ENCODE measurements at places on chromosomes 3 and 15.

DNA sequence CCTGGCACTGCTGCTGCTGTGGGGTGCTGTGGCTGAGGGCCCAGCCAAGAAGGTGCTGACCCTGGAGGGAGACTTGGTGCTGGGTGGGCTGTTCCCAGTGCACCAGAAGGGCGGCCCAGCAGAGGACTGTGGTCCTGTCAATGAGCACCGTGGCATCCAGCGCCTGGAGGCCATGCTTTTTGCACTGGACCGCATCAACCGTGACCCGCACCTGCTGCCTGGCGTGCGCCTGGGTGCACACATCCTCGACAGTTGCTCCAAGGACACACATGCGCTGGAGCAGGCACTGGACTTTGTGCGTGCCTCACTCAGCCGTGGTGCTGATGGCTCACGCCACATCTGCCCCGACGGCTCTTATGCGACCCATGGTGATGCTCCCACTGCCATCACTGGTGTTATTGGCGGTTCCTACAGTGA is 2.1 kb downstream of the GRM2 start:
- no peak for DNase-seq

DNA sequence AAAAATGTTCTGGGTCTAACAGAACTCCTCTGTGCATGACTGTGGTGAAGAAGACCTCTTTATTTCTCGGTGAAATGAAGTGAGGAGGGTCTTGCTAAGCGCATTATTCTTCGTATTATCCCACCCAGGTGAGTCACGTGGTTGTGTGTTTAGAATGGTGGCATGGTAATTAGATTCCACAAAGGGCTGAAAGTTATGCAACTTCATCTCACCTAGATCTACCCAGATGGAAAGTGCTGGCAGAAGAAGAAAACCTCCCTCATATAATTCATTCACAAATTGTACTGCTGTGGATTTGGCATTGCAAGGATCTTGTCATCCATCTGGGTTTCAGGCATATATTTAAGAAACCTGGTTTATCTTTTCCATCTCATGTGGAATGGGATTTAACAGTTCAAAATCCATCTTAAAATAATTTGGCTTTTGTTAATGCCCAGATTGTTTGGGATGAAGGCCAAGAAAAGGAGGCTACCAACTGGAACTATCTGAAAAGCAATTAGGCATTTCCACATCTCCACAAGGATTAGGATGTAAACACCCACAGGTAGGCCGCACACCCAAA is 175.3 kb downstream of the PLCL2 start:
- no peak for DNase-seq

DNA sequence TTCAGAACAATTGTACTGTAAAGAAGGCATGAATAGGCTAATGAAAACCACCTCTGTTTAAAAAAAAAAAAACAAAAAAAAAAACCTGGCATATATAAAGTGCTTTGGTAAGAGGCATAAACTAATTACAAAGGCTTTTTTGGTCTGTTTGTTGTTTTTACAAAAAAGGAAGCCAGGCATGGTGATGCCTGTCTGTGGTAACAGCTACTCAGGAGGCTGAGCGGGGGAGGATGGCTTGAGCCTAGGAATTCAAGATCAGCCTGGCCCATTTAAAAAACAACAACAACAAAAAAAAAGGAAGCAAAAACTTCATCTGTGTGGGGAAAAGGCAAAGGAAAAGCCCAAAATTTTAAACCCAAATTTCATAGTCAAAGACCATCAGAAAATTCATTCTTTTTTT is 47.0 kb downstream of the OSBPL10 start:
- DNase-seq = no peak

DNA sequence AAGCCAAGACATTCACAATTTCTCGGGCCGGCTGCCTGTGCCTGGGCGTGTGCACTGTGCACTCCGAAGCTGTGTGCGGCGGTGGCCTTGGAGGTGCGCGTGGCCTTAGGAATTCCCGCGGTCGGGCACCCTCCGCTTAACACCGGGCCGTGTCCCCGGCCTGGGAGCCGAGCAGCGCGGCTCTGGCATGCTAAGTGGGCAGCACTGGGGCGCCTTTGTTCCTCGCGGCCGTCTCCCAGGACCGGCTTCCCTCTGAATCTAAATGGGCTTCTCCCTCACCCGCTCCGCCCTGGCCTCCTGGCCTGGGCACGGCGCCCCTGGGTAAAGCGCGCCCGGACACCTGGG is 498 bp upstream of the ARNT2 start:
- DNase-seq = no peak

DNA sequence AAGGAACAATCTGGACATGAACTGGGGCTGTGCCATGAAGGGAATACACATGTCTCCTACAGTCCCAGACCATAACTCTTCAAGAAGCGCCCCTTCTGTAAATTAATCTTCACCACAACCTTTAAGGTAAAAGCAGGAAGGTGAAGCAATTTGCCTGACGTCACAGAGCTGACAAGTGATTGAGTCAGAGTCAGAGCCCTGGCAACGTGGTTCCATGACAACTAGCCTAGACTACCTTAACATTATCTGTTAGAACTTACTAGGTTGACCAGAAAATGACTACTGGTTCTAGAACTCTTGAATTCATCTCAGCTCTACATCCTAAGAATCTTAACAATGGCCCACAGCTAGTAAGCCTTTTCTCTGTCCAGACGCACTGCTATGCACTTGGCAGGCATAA is 124.6 kb downstream of the NTRK3 start:
- DNase-seq = no peak

DNA sequence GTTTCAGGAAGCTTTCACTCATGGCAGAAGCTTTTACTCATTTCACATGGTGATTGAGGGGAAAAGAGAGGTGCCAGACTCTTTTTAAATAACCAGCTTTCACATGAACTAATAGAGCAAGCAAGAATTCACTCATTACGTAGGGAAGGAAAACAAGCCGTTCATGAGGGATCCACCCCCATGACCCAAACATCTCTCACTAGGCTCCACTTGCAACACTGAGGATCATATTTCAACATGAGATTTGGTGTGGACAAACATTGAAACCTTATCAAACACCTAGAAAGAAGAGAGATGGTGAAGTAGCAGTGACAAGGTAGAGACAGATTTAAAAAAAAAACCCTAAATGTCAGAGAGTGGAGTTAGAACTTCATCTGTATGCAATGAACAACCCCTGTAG is 408.6 kb upstream of the PDZRN3 start:
- no peak for DNase-seq

DNA sequence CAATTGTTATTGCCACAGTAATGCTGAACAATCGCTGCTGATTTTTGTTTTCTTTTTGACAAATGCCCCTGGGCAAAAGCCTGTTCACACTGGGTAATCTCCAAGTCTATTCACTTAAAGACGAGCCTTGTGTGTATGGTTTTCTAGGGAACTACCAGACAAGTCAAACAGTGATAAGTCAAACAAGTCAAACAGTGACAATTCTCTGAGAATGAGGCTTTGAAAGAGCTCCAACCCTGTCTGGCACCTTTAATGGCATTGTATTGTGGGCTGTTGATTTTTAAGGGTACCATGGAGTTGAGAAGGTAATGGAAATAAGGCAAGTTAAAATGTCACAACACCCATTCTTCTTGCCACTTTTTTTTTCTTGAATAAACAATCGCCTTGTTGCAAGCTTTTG is 59.4 kb upstream of the TMC3 start:
- no peak for DNase-seq

GRCh38 chr3:23442598-23443383 is 239.7 kb downstream of the UBE2E2 start:
- no peak for DNase-seq

DNA sequence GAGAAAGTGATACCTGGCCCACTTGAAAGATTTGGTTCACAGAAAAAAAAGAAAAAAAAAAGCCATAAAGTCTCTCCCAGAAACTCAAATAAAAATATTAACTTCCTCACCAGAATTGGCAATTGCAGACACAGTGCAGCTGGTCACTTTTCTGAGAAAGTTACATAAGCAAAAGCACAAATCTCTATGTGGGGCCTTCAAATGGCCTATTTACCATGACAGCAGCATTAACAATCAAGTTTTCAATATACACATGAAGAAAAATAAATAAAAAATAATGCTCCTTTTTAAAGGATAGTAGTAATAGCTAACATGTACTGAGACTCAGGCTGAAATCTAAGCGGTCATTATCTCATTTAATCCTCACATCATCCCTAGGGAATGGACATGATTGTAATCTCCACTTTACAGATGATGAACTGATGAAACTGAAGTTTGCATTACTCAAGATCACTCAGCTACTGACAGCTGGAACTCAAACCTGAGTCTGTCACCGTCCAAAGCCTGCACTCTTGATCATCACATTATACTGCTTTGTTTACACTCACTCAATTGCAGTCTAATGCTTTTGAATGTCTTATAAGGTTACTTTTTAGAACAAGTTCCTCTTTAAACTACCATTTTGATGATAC is 3.3 kb downstream of the NPTN start:
- DNase-seq = no peak

DNA sequence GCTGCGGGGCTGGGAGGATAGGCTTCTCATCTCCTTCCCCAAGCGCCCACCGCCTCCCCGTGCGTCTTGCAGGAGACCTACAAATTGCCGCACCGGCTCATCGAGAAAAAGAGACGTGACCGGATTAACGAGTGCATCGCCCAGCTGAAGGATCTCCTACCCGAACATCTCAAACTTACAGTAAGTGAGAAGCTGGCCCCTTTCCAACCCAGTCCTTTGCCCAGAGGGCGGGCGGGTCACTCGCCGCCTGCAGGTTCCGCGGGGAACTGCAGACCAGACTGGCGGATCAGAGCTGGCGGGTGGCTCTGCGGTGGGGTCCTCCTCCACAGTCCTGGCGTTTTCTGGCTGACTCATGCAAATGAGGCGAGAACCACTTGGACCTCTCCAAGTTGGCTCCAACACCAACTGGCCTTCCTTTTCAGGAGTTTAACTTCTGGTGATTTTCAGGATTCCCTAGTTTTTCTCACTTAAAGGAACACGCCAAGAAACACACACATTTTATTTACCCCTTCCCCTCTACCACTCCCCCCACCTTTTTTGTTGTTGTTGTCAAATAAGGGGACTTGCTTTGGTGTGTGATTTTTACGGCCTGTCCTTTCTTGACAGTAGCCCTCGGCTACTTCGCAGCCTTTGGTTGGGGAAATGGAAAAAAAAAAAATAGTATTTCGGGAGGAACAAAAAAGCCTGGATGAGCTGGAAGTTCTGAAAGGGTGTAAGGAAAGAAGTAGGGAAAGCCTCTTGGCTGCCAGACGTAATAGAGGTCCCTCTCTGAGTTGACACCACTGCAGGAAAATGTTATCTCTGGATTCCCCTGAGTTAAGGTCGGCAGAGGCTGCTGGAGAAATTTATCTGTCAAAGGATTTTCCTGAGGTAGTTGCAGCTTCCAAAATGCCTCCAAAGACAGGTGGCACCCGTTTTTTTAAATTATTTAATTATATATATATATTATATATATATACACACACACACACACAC is 1.3 kb downstream of the BHLHE40 start:
- DNase-seq = peak; percentile 85

DNA sequence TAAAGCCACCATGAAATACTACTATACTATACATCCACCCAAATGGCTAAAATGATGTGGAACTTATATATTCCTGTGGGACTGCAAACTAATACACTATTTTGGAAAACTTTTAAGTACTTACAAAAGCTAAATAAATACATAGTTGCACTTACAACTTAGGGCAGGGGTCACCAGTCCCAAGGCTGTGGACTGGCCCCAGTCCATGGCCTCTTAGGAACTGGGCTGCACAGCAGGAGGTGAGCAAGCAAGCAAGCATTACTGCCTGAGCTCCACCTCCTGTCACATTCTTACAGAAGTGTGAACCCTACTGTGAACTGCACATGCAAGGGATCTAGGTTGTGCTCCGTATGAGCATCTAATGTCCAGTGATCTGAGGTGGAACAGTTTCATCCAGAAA is 18.1 kb downstream of the PIGB start:
- no peak for DNase-seq

GRCh38 chr3:38843898-38844297 is 27.9 kb upstream of the SCN10A start:
- DNase-seq = no peak

DNA sequence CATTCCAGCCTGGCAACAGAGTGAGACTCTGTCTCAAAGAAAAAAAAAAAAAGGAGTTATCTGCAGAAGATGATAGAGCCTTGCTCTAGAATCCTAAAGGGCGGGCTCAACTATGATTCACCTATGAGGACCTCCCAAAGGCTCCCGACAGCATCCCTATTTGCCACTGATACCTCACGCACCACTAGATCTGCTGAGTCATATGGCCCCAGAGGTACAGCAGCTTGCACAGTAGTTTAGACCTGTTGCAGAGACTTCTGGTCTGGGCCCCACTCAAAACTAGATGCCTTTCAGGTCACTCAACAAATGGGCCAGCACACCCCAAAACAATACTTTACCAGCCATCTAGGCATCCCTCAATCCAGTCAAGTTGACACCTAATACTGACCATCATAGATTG is 38.1 kb upstream of the PTX3 start:
- no peak for DNase-seq

GRCh38 chr3:156769721-156770654 is 56.2 kb upstream of the LEKR1 start:
- no peak for DNase-seq

- DNase-seq = no peak
These were observed 11.9 kb upstream of the SH3GL3 start for GRCh38 chr15:83435202-83435601.

- no peak for DNase-seq
These were observed 7.8 kb downstream of the GP9 start for GRCh38 chr3:129068291-129068886.

DNA sequence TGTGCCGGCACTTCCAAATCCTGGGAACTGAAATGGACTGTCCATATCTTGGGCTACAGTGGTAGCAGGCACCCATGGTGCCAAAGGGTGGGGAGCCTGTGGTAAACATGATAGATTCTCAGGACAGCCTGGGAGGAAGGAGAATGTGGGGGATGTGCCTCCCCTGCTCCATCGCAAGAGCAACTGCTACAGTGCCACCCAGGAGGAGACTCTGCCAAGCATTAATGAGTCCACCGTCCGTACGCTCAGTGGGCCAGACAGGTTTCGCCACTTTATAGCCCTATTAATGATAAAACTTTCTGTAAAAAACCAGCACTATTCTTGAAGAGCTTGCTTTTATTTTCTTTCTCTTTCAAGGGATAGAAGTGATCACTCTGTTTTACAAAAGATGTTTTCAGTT is 75.2 kb downstream of the FMN1 start:
- DNase-seq = no peak

GRCh38 chr15:56716334-56716733 is 17.0 kb downstream of the ZNF280D start:
- DNase-seq = no peak

DNA sequence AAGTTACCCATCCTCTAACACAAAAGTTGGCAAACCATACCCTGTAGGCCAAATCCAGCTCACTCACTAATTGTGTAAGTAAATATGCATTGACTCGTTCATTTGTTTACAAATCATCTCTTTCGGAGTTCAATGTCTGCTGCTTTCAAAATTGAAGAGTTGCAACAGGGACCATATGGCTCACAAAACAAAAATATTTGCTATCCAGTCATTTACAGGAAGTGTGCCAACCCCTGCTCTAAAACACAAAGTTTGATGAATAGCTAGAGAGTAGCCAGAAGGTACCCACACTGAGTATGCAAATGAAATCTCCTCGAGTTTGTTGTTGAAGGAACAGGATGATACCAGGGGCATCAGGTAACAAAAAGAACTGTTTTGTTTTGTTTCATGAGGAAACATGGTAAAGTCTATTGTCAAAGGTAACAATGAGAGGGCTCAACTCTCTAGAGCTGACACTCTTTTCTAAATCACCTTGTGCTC is 236.2 kb upstream of the THBS1 start:
- DNase-seq = no peak

- DNase-seq = no peak
These were observed 208.7 kb upstream of the LRIG1 start for GRCh38 chr3:66709532-66709931.

GRCh38 chr3:50341996-50342650 is 1.5 kb upstream of the RASSF1 start:
- no peak for DNase-seq
